ENCODE measurements at places on chromosomes 3 and 15. TPM values are rescaled to one million over a fixed set of nuclear protein-coding genes. Genes with fewer than 3 reads are reported as not detected.
A peak's percentile ranks its signal among the peaks of the same experiment; 100 is the strongest.

NXPE3 gene
- total RNA-seq, result 25.7 TPM

- DNase-seq, result no peak
Measured at GRCh38 chr15:69314131-69314530, 15.4 kb downstream of the PAQR5 start.

DNA sequence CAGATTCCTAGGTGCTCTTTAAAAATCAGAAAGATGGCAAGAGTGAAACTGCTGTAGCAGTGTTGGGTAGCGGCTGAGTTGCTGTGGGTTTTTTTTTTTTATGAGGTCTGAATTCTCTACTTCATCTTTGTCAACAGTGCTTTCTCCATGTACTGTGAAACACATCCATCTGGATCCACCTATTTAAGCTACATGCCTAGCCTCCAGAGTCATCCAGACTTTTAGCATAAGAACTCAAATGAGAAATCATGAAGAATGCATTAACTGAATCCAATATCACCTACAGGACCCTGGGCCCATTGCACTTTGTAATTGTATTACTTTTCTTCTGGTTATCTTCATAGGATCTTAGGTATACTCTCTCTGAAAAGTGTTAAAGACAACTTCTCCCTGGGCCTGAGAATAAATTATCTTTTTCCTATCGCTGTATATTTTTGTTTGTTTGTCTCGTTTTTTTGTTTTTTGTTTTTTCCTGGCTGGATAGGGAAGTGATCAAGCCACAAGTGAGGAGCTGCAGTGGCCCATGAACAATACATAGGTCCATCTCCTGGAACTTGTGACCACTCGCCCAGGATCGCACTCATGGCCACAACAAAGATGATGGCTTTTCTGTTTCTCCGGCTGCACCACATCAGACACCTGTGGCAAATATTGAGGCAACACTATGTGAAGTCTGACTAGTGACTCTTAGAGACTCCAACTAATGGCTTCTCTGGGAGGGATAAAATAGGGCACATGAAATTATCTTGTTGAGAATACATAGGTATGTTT, 609.9 kb upstream of the AGTR1 start:
- DNase-seq, result no peak

LYZL4 gene
- total RNA-seq, result not detected

NMB gene
- 4.0 TPM for total RNA-seq

BFSP2 gene
- total RNA-seq, result not detected

DNA sequence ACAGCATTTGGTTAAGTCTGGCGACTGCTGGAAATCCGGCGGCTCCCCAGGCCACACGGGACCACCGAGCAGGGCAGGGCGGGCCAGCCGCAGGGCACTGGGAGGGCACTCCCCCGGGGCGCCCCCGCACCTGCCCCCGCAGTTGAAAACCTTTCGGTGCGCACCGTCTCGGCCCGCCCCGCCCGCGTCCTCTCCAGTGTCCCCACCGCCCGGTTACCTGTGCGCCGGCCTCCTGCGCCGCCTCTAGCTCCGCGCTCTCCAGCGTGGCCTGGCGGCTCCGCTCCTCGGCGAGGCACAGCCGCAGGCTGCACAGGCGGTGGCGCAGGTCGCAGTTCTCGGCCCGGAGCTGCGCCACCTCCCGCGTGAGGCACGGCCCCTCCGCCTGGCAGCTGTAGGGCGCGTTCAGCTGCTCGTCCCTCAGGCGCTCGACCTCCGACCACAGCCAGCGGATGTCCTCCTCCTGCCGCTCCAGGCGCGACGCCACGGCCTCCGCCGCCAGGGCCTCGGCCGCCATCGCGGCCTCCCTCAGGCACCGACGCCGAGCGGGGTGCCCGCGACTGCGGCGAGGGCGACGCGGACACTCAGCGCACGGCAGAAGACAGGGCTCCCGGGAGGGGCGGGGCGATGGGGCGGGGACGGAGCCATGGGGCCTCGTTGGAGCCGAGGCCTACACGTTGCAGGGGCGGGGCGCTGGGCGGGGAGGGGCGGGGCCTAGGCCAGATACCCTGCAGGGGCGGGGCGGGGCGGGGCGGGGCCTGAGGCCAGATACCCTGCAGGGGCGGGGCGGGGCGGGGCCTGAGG, at the start of gene TARS3:
TSS of gene TARS3 (minus strand) at position 600 of the 801 bp plus-strand sequence. CDS start at position 514, 86 bp downstream.
- peak; percentile 78 for DNase-seq

DNA sequence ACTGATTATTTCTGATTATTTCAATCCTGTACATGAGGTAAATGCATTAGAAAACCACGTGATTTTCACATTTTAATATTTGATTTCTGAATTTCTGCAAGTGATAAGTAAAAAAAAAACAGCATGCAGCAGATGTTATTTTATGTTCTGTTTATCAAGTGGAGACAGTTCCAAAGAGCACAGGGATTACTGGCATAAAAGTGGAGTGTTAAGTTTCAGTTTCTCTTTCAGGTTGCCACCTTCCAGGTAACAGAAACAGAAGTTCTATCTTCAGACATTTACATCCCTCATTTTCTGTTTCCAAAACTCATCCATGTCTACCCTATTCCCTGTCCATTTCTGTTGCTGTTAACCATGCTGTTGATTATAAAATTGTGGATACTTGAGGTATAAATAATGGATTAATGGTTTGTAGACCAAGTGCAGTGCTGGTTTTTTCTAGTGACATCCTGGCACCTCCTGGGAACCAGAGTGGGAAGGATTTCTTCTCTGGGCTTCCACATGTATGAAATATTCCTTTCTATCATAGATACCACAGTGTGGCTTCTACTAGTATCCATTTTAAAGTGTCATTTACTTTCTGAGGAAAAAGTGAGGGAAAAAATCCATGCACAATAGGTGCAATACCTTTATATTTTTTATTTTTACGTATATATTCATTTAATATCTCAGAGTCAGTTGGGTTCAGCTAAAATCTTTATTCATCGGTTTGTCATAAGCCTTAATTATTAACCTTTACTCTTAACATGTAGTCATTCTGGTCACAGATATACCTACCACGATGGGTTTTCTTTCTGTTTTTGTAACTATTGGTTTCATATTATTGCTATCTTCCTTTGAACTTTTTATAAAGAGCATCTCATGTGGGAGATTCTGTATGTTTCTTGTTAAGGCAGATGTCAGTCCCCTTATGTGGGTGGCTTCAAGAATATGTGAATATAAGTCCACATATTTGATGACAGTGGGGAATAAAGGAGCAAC, 1010.0 kb downstream of the SQOR start:
- DNase-seq, result no peak

REC114 gene
- not detected for total RNA-seq

- DNase-seq, result no peak
Measured at GRCh38 chr15:57216288-57216687, 160.0 kb upstream of the CGNL1 start.

LXN gene
- total RNA-seq, result 8.2 TPM

- DNase-seq, result no peak
Measured at GRCh38 chr15:25803036-25803435, 60.1 kb downstream of the ATP10A start.

- no peak for DNase-seq
Measured at GRCh38 chr15:76942331-76942730, 10.8 kb downstream of the RCN2 start.

- DNase-seq, result no peak
Measured at GRCh38 chr3:43080726-43081568, 24.9 kb downstream of the POMGNT2 start.

- DNase-seq, result no peak
Measured at GRCh38 chr15:26234976-26235767, 372.0 kb upstream of the ATP10A start.

DNA sequence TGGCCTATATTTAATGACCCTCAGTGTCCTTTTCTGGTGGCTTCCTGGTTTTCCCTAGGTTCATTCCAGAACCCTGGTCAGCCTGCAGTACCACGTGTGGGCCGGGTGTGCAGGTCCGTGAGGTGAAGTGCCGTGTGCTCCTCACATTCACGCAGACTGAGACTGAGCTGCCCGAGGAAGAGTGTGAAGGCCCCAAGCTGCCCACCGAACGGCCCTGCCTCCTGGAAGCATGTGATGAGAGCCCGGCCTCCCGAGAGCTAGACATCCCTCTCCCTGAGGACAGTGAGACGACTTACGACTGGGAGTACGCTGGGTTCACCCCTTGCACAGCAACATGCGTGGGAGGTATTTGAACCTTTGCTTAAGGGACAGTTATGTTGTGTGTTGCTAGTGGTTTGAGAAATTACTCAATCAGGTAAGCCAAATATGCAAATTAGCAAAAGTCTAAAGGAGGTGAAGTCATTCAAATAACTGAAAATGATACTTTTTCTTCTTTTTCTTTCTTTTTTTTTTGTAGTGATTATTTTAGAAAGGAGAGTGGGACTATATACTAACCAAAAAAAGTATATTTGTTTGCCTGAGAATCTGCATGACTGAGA, 259.2 kb downstream of the ADAMTSL3 start:
- no peak for DNase-seq

- DNase-seq, result no peak
Measured at GRCh38 chr3:36895496-36896409, 49.1 kb downstream of the TRANK1 start.

DNA sequence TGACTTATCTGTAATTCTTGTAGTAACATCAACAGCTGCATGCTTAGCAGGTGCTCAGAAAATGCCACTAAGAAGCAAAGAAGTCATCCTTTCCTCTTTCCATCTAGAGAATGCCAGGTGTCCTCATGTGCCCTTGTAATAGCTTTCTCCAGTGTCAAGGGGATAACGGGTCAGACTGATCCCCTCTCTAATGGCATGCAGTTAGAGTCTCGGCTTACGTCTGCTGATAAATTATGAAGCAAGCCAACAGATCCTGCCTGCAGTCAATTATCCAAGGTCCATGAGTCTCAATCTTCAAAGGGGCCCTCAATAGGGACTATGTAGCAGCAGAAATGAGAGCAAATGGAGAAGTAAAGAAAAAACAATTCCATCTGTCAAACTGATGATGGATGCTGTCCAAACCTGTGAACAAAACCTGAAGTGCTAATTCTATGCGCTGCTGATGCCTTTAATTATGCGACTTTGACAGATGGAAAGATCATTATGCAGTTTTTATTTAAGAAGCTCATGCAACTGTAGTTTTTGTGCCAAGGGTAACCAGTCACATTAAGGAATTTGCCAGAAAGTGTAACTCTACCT, 162.8 kb upstream of the PEX5L start:
- no peak for DNase-seq

- no peak for DNase-seq
Measured at GRCh38 chr3:45988362-45988761, 7.3 kb downstream of the FYCO1 start.

DNA sequence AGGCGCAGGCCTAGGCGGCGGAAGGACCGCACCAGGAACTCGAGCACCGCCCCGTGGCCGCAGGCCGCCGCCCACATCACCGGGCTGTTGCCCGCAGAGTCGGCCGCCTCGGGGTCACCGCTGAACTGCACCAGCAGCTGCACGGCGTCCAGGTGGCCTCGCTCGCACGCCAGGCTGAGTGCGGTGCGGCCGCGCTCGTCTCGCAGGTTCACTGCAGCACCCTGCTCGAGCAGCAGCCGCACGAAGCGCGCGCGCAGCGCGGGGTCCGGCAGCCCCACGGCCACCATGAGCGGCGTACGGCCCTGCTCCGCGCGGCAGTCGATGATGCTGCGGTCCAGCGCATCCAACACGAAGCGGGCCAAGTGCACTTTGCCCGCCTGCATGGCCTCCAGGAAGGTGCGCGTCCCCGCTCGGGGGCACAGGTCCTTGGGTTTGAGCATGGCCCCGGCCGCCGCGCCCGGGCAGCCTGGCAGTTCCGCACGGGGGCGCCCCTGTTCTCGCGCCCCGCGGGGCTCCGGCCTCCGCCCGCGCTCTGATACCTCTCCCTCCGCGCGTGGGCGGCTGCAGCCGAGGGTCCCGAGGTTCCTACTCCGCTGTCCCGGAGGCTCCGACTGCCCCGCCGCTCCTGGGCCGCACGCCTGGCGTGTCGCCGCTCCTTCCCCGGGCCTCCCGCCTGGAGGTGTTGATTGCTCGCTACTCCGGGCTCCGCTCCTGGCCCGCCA, 556 bp downstream of the ANKRD63 start:
- DNase-seq, result peak; percentile 49

DNA sequence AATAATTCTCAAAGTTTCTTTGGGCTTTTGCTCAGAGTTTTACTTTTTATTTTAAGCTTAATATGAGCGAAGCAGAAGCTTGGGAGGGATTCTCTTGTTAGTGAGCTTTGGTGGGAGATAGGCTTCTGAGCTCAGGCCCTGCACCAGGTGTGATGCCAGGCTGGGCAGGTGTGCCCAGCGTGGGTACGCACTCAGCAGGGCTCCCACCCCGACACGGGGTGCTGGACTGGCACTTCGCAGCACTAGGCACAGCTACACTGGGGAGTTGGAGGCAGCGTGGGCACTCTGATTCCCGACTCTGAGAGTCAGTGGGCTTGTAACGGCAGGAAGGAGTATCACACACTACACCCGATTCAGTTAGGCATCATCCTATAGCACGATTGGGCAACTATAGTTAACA, 244.0 kb downstream of the KLF13 start:
- no peak for DNase-seq

GRCh38 chr3:159922861-159923312, 65.7 kb upstream of the IL12A start:
- DNase-seq, result no peak

SLC27A2 gene
- total RNA-seq, result 0.91 TPM

SMCO1 gene
- not detected for total RNA-seq

GPR156 gene
- total RNA-seq, result 2.4 TPM

DNA sequence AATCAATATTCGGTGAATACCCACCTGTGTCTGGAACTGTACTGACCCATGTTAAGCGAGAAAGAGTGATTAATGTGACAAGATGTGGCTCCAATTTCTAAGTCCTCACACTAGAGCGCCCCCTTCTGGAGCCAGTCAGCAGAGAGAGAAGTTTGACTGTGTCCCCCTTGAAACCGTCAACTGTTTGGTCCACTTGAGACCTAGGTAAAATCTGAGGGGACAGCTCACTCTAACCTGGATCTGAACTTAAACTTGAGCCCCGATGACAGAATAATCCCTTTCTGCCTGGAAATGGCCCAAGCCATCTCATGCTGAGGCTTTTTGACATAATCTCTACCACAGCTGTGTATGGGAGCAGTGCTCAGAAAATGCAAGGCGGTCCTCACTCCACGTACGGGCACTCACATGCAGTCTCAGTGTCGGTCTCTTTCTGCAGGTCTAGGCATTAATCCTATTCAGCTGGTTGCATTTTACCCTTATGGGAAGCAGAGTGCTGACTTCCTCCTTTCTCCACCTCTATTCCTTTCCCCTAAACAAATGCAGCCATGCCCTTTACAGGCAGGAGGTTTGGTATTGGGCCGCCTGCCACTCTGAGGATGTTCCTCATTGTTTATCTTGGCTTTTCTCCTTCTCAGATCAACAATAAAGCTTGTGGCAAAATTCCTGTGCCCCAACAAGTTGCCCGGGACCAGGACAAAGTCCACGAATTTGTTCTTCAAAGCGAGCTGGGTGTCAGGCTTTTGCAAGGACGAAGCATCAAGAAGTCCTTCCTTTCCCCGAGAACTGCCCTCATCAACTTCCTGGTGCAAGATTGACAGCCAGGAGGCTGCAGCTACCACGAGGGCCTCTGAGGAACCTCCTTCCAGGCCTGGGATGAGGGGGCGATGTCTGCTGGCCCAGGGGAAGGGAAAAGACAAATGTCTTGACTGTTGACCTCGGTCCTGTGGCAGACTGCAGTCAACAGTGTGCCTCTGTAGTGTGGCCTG, 47.5 kb upstream of the LIMD1 start:
- peak; percentile 25 for DNase-seq

Data from neural crest cell (in vitro differentiated cells).